ENCODE measurements at places on chromosomes 11 and 22.

- DNase-seq, result no peak
Observed at GRCh38 chr11:2555336-2555735, 110.5 kb downstream of the KCNQ1 start.

GRCh38 chr11:7639643-7640025 is 33.7 kb downstream of the CYB5R2 start:
- DNase-seq, result no peak

GRCh38 chr22:46767249-46767985 is 5.0 kb downstream of the TBC1D22A start:
- DNase-seq, result no peak

DNA sequence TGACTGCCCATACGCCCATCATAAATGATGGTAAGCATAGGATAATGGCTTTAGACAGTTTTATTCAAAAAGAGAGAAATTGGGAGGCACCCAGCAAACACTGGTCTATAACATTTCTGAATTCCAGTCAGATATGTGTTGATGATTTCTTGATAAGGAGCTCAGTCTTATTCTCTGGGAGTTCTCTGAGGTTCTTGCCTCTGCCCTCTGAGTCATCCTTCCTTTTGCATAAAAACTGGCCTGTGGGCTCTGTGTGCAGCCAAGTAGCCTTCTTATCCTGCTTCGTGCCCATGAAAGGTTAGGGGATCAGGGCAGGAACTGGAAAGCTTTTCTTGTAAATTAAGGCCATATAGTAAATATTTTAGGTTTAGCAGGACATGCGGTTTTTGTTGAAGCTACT is 48.9 kb downstream of the FAR1 start:
- no peak for DNase-seq

GRCh38 chr22:20951932-20952380 is 15.1 kb upstream of the AIFM3 start:
- DNase-seq, result no peak

DNA sequence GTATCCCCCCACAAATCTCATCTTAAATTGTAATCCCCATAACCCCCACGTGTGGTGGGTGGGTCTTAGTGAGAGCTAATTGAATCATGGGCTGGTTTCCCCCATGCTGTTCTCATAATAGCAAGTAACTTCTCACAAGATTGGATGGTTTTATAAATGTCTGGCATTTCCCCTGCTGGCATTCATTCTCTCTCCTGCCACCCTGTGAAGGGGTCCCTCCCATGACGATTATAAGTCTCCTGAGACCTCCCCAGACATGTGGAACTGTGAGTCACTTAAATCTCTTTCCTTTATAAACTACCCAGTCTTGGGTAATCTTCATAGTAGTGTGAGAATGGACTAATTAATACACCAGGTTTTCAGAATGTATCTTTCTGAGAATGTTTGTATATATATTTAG is 1159.4 kb downstream of the FAM181B start:
- no peak for DNase-seq

DNA sequence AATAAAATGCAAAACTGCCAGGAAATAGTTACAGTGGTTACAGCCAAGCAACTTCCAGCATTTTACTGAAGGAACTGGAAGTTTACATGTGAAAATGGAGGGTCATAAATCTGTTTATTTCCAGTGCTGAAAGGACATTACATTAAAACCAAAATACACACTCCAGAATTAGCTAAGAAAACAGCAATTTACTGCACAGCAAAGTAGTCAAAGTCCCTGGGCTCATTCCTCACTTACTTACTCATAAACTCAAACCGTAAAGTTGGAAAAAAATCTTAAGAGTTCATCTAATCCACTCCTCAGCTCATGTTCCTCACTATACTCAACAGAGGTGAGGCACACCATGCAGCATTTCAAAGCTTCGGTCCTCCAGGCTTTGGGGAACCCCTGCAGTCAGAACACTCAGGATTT is 17.4 kb downstream of the CTSC start:
- DNase-seq, result no peak

DNA sequence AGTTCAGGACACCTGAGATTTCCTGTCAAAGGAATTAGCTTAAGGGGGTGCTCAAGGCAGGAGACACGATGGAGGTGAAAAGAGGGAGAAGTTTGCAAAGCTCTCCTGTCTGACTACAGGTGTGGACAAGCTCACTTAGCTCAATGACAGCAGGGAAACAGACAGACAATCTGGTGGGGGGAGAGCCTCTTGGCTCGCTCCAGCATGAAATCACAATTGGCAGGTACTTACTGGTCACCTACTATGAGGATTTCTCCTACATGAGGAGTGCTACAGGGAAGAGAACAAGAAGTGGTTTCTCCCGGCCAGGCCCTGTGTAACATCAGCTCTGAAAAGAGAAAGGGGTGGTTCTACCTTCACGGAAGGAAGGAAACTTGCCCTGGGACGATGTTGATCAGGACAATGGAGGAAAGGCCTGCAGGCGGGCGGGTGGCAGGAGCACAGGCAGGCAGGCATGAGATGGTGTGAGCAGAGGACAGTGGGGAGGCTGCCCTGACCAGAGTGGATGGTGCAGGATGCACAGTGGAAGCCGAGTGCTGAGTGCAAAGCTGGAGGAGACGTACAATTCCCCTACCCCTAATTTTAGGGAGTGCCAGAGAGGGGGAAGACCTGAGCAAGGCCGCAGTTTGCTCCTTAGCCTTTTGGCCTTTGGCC is 57.9 kb upstream of the CRTAM start:
- no peak for DNase-seq

- DNase-seq, result no peak
Observed at GRCh38 chr22:40413873-40414272, 43.5 kb downstream of the SGSM3 start.

GRCh38 chr22:27919942-27920755 is 1.1 kb upstream of the PITPNB start:
- DNase-seq, result no peak

GRCh38 chr11:75307058-75307457 is 44.4 kb downstream of the ARRB1 start:
- DNase-seq, result no peak

DNA sequence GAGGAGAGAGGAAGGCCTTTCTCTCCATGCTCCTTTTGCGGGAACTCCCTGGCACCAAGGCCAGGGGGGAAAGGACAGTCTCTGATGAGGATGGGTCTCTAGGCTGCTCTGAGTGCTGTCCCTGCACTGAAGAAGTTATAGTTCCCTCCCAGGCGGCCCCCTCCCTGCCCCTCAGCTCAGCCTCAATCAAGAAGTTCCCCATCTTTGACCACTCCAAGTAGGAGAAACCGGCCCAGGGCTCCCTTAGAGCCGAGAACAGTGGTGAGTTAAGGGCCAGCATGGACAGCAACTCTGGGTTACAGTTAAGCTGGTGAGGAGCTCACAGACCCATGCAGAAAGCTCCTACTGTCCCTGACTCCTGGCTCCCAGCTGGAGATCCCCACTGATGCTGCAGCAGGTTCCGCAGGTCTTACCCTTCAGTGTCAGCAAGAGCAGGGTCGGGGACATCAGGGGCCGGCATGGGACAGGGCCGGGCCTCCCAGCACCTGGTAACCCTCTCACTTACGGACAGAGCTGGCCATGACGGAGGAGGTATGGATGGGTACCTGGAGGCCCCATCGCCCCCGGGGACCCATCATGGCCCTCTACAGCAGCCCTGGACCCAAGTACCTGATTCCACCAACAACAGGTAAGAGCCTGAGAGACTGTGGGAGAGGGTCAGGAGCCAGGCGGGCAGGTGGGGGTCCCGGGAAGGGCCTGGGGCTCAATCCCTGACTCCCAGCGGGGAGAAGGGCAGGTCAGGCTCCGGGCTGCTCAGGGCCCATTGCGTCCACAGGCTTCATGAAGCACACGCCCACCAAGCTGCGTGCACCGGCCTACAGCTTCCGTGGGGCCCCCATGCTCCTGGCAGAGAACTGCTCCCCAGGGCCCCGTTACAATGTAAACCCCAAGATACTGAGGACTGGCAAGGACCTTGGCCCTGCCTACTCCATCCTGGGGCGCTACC is 4.2 kb downstream of the SCGB1C1 start:
- no peak for DNase-seq

- no peak for DNase-seq
Observed at GRCh38 chr11:58927393-58928106, 11.7 kb upstream of the GLYATL1 start.

DNA sequence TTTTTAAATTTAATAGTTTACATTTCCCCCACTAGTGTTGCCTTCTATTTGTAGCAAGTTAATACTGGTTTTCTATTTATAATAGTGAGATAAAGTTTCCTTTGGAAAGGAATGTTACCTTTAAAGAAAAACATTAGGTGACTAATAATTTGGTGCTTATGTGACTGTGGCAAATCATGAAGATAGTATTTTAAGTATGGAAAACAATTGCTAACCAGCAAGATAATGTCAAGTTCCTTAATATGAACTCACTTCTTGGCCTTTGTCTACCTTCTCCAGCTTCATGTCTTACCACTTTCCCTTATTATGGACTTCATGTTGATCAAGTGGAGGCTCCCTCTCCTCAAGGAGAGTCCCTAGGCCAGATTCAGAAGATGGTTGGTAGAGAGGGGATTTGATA is 27.2 kb downstream of the ARHGEF12 start:
- DNase-seq, result no peak

DNA sequence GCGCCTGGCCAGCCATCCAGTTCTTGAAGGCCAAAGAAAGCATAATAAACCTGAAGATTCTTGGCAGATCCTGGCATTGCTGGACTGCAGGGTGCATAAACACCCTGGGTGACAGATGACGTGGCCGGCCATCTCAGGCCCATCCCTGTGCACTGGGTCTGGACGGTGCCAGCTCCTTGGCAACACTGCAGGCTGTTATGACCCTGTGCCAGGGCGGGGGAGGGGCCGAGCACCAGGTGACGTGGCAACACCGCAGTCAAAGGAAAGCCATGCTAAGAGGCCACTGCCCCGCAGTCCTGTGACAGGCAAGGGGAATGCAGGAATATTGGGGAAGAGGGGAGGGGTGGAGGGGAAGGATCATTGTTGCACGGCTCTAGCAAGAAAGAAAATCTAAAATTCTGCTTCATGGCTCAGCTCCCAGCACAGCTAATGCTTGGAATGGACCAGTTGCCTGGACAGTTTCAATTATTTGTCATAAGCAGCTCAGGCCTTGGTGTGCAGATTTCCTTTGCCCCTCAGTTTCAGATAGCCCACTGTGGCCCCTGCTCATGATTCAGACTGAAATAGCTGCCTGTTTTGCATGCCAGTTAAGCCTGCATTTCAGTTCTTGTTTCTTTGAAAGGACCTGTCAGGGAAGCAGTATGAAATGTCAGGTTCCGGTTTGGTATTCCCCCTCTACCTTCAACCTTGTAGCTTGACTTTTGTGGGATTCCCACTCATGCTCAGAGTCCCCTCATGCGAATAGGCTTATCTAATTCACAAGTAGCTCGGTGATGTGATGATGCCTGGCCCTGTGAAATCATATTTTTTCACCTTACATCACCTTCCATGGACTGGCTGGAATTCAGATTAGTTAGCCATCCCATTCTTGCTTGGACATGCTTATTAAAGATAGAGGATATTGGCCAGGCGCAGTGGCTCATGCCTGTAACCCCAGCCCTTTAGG is 29.7 kb upstream of the DDX6 start:
- peak; percentile 75 for DNase-seq

DNA sequence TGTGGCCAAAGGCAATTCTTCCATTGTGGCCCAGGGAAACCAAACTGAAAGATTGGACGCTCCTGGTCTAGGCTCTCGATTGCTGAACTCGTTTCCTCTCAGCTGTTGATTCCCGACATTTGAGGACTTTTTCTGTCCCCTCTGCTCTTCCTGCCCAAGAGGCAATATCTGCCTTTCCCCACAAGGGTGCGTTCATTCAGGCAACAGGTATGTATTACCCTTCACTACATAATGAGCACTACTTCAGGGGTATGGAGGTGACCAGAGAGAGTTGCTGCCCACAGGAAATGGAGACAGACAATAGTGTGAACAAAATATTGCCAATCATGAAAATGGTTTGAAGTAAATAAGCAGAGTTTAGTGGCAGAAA is 8.2 kb downstream of the PTH start:
- DNase-seq, result no peak

DNA sequence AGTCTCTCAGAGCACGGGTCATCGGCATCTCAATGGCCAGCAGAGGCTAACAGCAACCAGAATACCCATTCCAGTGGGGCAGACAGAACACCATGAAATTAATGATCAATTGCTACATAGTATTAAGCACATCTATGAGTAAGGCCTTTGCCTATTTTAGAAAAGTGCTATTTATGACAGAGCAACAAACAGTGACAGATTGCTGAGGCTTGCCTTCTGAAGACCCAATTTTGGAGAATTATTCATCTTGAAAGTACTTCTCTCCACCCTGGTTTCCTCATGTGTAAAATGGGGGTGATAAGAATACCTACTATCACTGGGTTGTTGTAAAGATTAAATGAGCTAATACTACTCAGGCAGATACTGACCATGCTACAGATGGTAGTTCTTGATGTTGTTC is 232.7 kb downstream of the TENM4 start:
- no peak for DNase-seq

DNA sequence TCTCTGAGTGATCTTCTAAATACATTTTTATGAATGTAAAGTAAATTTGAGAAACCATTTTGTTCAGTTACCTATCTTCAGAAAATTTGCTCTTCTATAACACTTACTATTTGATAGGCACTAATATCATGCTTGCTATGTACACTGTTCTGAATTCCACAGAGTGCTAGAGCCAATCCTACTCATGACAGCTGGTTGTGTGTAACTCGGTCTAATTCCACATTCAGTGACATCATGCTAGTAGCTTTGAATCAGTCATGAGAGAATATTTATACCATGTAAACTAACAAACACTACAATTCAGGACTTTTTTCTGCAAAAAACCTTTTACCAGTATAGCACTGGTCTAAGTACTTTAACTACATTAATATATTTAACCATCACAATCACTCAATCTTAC is 902.9 kb downstream of the DLG2 start:
- no peak for DNase-seq

GRCh38 chr11:46617972-46618314 is 590 bp downstream of the ATG13 start:
- DNase-seq, result no peak

- DNase-seq, result no peak
Observed at GRCh38 chr22:48268771-48269552, 1506.5 kb downstream of the TBC1D22A start.

DNA sequence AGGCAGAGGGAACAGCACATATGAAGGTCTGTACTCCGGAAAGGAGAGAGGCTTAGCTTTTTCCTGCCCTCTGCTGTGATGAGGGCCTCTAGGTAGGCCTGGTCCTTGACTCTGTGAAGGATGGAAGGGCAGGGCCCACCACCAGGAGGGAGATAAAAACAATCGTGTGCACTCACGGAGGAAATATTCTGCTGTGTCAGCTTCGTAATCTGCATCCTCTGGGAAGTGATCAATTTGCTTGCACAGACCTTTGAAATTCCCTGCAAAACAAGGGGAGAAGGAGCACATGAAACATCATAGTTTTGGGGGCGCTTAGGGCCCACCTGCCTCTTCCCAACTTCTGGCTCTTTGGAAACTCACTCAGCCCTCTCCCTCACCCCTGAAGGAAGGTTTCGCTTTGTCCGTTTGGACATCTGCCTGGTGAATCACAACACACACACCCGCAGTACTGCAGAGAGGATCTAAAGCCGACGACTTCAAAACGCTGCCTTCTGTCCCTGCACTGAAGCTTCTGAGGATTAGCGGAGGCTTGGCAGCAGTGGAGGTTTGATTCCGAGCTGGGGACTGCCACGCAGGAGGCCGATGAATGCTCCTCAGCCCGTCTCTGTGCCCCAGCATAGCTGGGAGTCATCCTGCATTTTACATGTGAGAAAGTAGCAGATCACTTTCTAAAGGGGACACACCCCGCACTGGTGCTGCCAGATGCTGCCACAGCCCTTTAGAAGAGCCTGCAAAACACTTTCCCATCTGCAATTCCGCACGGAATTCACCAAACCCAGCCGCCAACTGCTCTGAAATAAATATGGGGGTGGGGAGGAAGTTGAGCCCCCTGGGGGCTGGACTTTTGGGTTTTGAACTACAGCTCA is 58.6 kb upstream of the EIF3D start:
- no peak for DNase-seq

- DNase-seq, result no peak
Observed at GRCh38 chr11:69520186-69520916, 38.9 kb downstream of the LINC01488 start.

Data from left ventricle myocardium inferior (tissue), 1 donor.